ENCODE measurements at places on chromosomes 12 and 14. TPM values are rescaled to one million over a fixed set of nuclear protein-coding genes. Genes with fewer than 3 reads are reported as not detected.

Gene HIF1A
- total RNA-seq: 83.4 TPM

Gene AMN
- total RNA-seq: 0.44 TPM

- DNase-seq: no peak
These were observed 52.4 kb downstream of the CCDC91 start for GRCh38 chr12:28242496-28243309.

DNA sequence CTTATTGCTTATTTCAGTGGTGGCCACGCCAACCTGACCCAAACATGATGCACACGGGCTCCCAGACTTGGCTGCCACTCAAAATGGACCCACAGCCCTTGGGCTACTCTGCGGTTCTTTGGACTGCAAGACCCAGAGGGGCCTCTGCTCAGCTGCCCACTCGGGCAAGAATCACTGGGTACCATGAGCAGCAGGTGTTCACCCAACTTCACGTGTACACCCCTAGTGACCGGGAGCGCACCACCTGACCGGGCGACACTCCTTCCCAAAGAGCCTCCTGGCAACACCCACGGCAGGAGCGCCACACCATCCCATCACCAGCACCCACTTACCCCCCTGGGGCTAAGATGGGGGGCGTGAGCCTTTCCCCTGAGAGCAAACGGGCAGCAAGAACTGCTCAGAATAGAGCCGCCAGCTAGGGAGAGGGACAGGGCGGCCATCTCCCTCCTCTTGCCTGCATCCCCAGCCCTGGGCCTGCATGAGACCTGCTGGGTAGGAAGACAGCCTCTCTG, 32.0 kb downstream of the CCNK start:
- DNase-seq: no peak

GRCh38 chr14:23094666-23095195, at the start of gene ACIN1:
Gene ACIN1 (minus strand): TSS chr14:23095136. CDS start chr14:23095112, 24 bp downstream.
- DNase-seq: peak; percentile 53

GRCh38 chr12:28390761-28391385, 200.6 kb downstream of the CCDC91 start:
- DNase-seq: no peak

- DNase-seq: no peak
These were observed 336.3 kb downstream of the BMP4 start for GRCh38 chr14:53620317-53620716.

Gene OR6C6
- total RNA-seq: not detected

GRCh38 chr14:36363704-36364103, 43.3 kb upstream of the MBIP start:
- no peak for DNase-seq

Gene CELA1
- not detected for total RNA-seq

Gene AMHR2
- total RNA-seq: 0.13 TPM

GRCh38 chr14:90445011-90445410, 48.2 kb downstream of the CALM1 start:
- no peak for DNase-seq

GRCh38 chr12:28759333-28759732, 389.7 kb upstream of the FAR2 start:
- no peak for DNase-seq

DNA sequence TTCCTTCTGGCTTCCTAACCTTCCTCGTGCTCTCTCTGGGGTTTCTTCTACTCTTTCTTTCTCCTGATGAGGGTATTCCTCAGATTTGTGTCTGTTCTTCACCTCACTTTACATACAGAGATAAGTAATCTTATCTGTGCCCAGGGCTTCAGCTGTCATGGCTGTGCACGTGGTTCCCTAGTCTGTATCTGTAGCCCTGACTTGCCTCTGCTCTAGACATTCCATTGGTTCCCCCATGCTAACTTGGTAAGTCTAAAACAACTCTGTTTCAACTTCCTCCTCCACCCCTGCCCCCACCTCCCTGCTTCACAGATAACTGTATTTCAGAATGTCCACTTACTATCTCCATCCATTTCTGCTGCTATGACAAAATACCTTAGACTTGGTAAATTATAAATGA, 10.8 kb downstream of the DIP2B start:
- no peak for DNase-seq

GRCh38 chr12:119770146-119770545, 102.2 kb downstream of the PRKAB1 start:
- DNase-seq: no peak

GRCh38 chr12:15928346-15928745, 17.2 kb downstream of the DERA start:
- DNase-seq: peak; percentile 46

- no peak for DNase-seq
These were observed 60.4 kb downstream of the CDC42BPB start for GRCh38 chr14:102996941-102997340.

GRCh38 chr14:54669721-54670561, 103.0 kb downstream of the SAMD4A start:
- no peak for DNase-seq

GRCh38 chr14:52876806-52877205, 74.0 kb downstream of the FERMT2 start:
- no peak for DNase-seq

Gene CAPS2
- total RNA-seq: 11.8 TPM

DNA sequence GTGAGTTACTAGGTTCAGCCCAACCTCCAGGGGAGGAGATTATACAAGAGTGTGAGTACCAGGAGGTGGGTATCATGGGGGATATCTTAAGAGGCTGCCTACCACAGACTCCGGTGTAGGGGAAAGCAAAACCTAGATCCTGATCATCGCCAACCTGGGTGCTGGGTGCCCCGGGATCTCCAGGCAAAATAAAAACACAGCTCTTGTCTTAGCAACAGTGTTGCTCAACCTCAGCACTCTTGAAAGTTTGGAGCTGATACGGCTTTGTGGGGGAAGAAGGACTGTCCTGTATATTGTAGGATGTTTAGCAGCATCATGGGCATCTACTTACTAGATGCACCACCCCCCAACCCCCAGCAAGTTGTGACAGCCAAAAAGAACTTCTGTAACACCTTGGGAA, 74.5 kb downstream of the CCDC60 start:
- no peak for DNase-seq

GRCh38 chr14:73241481-73242165, 4.3 kb downstream of the PAPLN start:
- DNase-seq: no peak

GRCh38 chr14:36633580-36633979, 28.1 kb upstream of the PAX9 start:
- DNase-seq: no peak

- DNase-seq: no peak
These were observed 12.7 kb downstream of the PROX2 start for GRCh38 chr14:74863274-74863673.

GRCh38 chr12:6701078-6701768, 608 bp upstream of the PIANP start:
- DNase-seq: no peak

Gene CLEC1A
- 0.41 TPM for total RNA-seq

Gene SLC38A2
- 341 TPM for total RNA-seq

Gene GPD1
- 0.28 TPM for total RNA-seq

GRCh38 chr12:27226407-27226929, 17.6 kb upstream of the STK38L start:
- DNase-seq: no peak

Gene ASCL1
- not detected for total RNA-seq

GRCh38 chr12:58288190-58288589, 346.8 kb downstream of the ATP23 start:
- DNase-seq: no peak

Gene ASPG
- total RNA-seq: not detected

GRCh38 chr14:92121207-92121669, 268 bp downstream of the NDUFB1 start:
- no peak for DNase-seq

Gene EEA1
- total RNA-seq: 15.1 TPM

GRCh38 chr14:23062002-23062401, 4.7 kb upstream of the CDH24 start:
- peak; percentile 77 for DNase-seq

DNA sequence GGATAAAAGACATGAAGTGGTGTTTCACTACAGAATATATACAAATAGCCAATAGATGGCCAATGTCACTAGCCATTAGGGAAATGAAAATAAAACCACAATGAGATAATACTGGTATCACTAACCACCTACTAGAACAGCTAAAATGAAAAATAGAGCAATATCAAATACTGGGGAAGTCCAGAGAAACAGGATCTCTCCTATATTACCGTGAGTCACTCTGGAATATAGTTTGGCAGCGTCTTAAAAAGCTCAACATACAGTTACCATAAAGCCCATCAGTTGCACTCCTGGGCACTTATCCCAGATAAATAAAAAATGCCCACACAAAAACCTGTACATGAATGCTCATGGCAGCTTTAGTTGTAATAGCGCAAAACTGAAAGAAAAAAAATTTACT, 101.7 kb downstream of the TMTC1 start:
- no peak for DNase-seq

DNA sequence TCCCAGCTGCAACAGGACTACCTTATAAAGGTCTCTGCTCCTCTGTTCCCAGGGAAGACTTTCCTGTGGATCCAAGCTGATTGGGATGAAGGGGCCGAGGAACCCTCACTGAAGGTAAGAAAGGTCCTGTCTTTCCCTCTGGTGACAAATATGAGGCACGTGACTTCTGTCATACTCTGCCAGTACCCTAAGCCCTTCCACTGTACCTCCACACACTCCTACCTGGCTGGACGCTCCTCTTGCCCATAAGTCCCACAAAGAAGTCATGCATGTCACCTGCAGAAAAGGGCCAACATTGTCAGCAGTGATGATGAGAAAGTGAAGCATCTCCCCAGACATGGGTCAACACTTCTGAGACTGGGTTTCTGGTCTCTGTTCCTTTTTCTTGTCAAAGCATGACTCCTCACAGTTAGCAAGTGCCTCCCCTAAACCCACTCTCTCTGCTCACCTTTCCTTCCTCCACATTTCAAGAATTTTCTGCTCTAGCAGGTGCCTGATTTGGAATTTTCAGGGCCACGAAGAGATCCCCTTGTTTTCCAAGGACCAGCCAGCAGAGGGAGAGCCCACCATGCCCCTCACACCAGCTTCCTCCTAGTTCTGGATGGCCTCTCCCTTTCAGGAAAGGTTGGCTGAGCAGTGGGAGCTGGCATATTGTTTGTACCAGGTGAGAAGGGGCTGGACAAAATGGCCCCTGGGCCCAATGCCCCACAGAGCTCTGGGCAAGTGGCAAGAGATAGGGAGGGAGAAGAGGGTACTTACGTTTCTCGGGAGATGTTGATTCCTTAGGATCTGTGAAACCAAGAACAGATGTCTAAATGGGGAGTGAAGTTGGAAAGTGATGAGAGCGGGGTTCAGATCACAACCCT, 3.5 kb downstream of the TAC3 start:
- no peak for DNase-seq

GRCh38 chr14:98769326-98769725, 502.7 kb downstream of the BCL11B start:
- DNase-seq: no peak

All from Panc1 (cell line).